Right ventricle myocardium inferior (tissue), 1 donor: ENCODE measurements at places on chromosomes 2 and 18. TPM values are rescaled to one million over a fixed set of nuclear protein-coding genes. Genes with fewer than 3 reads are reported as not detected.

DNA sequence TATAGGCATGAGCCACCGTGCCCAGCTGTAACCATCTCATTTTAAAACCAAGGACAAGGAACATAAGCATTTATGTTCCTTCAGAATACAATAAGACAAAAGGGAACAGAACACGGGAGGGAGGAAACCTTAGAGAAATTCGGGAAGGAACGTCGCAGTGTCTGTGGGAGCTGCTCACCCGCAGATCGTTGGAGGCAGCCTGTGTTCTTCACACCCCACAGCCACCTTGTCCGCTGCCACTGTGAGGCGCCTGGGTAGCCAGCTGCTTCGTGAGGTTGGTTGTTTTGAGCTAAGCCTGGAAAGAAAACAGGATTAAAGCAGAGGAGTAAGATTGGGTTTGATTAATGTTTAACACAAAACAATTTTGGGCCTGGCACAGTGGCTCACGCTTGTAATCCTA, 250.0 kb downstream of the FHOD3 start:
- no peak for DNase-seq

- no peak for DNase-seq
These were observed 154.3 kb downstream of the RAPGEF4 start for GRCh38 chr2:172889768-172890430.

INO80D gene
- total RNA-seq = 12.6 TPM

GRCh38 chr2:9914384-9915065, 37.0 kb upstream of the GRHL1 start:
- DNase-seq = peak; percentile 21

CLEC4F gene
- 0.22 TPM for total RNA-seq

DNA sequence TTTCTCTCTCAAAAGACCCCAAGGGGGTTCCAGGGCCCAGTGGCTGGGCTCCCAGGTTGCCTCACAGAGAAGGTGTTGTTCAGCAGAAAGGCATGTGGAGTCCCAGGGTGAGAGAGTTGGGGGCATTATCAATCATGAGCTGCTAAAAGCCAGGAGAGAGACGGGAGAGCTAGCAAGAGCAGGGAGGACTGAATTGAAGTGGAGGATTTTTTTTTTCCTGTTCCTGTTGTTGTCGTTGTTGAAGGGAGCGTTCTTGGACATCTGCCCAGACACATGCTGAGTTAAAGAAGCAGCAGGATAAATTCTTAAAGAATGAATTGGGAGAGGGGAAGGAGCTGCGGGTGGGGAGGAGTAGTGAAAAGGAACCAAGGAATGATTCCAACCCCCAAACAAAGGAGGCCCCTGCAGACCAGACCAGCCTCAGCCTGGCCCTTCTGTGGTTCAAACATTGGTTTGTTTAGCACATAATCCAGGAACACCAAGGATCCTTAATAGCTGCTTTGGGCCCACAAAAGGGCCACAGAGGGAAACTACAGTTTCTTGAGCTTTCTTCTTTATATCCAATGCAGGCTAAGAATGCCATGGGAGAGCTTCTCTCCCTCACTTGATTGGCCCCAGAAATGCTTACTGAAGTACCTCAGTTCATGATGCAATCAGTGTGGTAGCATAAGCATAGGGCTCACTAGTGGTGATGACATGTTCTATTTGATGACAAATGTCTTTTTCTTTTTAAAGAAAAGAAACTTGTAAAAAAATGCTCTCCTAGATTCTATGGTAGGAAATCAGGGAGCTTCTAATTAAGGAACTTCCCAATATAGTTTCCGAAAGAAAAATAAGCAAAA, 146.0 kb downstream of the SETBP1 start:
- DNase-seq = no peak

DNA sequence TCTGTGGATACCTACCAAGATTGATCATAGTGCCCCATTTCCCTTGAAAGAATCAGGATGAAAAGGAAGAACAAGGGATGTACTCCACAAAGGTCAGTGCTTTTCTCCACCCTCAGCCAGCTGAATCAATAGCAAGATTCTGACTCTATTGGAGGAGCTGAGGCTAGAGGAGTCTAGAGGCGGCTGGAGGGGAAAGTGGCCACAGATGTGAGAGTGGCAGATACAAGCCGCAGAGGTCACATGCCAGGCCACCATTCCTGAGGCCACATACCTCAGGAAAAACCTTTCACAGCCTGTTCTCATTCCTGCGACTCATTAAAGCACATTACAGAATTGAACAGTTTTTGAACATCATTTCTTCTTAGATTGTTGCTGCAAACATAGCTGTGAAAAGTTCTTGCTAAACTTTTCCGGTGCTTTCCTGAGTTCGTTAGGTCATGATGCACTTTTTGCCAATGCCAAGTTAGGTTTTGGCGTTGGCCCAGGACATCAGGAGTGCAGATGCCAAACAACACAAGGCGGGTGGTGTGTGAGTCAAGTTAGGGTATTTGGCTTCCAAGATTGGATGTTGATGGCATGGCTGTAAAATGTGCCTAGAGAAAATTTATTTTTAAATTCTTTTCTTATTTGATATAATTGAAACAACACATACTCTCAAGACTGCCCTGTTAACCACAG, 160.7 kb upstream of the SP5 start:
- no peak for DNase-seq

DNA sequence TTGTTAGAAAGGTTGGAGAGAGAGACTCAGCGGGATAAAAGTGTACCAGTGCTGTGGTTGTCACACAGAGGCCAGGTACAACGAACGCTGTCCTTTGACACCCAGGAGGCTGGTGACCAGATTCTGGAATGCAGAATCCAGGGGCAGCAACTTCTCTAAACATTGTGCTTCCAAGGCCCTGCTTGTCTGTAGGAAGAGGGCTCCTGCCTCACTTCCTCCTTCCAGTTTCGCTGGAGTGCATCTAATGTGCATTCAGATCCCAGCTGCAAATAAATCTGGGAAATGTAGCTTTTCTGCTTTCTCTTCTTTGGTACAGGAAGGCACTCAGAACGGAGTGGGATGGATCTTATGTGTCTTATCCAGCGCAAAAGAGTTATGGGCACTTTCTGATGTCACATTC, 171.8 kb upstream of the ATP5MC3 start:
- no peak for DNase-seq

DPP4 gene
- total RNA-seq = 5.4 TPM

ANO7 gene
- total RNA-seq = 0.81 TPM

DNA sequence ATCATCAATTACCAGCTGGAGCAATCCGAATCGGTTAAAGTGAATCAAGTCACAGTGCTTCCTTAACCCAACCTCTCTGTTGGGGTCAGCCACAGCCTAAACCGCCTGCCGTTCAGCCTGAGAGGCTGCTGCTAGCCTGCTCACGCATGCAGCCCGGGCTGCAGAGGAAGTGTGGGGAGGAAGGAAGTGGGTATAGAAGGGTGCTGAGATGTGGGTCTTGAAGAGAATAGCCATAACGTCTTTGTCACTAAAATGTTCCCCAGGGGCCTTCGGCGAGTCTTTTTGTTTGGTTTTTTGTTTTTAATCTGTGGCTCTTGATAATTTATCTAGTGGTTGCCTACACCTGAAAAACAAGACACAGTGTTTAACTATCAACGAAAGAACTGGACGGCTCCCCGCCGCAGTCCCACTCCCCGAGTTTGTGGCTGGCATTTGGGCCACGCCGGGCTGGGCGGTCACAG, 496 bp upstream of the ITGA4 start:
- peak; percentile 86 for DNase-seq

DNA sequence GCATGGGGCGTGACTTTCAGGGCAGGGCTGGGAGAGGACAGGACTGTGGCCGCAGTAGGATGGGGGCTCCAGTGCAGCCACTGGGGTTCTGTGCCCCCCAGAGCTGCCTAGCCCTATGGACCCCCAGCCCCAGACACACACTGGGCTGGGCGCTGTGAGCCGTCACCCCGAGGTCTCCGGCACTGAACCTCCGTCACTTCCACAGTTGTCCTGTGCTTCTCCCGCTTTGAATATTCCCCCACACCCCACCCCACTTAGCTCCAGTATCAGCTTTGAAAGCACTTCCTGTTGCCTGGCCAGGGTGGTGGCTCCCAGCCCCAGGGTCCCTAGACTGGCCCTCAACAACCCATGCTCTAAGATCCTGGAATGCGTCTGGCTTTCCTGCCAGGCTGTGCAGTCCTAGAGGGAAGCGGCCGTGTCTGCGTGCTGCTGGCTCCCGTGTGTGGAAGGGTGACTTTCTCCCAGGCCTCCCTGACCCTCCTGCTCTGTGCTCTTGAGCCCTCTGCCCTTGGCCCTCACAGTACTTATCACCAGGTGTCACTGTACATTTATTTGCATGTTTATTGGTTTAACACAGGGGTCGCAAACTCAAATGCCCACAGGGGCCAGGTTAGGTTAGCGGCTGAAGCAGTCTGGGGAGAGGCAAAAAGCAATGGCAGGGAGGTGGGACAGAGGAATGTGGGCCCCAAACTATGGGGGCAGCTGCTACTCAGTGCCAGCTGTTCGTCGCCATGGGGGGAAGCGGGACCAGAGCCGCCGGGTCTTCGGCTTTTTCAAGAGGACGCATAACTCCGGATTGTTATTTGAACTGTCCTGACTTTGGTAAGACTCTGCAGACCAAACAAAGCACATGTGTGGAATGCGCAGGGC, 9.9 kb downstream of the OBSL1 start:
- DNase-seq = peak; percentile 55

GRCh38 chr2:45014016-45014702, 4.9 kb upstream of the SIX2 start:
- DNase-seq = peak; percentile 81

GRCh38 chr2:216560838-216561270, 62.2 kb downstream of the RPL37A start:
- DNase-seq = no peak

DNA sequence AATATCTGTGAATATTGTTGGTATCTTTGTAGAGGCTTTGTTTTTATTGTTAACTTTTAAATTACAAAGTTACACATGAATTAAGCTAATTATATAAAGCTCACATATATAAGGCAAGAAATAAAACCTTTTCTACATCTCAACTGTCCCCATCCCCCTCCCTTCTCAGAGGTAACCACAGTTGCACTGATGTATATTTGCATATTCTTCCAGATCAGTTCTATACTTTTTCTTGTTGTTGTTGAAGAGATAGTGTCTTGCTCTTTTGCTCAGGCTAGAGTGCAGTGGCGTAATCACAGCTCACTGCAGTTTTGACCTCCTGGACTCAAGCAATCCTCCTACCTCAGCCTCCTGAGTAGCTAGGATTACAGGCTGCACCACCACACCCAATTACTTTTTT, 36.0 kb upstream of the CDC42EP3 start:
- DNase-seq = no peak

DNA sequence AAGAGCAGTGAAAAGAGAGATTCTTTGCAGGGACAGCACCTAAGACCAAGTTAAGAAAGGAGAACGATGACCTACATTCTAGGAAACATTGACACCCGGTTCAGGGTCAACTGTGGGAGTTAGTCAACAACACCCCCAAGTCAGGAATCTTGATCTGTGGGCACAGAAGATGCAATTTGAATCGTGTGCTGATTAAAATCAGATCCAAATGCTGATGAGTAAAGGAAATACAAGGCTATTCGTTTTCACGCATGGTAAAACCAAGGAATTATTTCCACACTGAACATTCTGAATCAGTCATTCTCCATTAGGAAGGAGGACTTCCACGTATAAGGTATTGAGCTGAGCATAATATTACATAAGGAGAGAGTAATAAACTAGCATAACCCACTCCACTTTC, 124.2 kb downstream of the COPS8 start:
- no peak for DNase-seq

- DNase-seq = no peak
These were observed 322.1 kb upstream of the THUMPD2 start for GRCh38 chr2:40101131-40101575.
